RKO (cell line): ENCODE measurements at places on chromosomes 1 and 21.

DNA sequence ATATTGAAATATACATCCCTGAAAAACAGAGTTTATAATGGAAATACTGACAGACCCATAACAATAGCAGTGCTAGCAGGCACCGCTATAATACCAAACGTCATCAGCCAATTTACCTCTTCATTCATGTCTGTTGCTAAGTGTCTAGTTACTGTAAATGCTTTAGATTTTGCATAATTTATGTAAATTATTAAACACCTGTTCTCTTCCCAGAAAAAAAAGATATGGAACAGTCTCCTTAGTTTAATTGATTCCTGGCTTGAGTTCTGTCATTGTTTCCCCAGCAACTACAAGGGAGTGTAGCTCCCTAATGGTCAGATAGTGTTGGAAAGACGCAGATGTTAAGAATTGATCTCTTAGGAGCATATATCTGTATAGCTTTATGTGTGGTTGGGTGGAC lies 817.9 kb upstream of the ADGRL2 start:
- DNase-seq: no peak

GRCh38 chr1:150516050-150516591 lies 569 bp downstream of the FALEC start:
- peak; percentile 55 for DNase-seq

- DNase-seq: peak; percentile 23
These were observed 35.2 kb downstream of the CFAP57 start for GRCh38 chr1:43207229-43207853.

DNA sequence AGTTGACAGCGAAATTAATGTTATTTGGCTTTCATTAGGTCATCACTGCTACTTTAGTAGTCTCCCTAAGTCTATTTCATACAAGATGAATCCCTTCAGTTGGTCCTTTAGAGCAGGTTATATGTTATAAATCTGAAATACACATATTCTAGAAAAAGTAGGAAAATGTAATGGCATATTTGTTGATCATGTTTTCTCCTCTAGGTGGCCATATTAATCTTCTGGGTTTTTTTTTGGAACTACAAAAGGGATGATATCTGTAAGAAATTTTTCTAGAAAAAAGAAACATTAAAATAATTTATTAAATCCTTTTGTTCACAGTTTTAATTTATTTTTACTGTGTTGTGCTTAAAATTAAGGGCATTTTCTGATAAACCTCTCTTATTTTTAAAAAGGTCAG lies 87.9 kb downstream of the SYT14 start:
- peak; percentile 21 for DNase-seq

DNA sequence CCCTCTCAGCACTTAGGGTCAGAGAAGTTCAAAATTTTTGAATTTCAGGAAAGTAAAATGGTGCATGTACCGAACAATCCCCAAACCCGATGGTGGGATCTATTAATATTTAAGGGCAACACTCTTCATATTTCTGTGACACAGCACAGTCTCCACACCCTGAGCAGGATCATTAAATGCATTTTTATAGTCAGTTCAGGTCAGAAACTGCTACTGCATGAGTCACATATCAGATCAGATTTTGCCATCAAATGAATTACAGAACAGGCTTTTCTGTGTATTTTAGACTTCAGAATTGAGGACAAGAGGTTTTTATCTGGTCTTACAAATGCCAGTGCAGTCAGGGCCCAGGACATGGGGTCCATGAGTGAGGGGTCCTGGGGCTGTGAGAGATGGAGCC lies 79.2 kb downstream of the RIPK4 start:
- no peak for DNase-seq

DNA sequence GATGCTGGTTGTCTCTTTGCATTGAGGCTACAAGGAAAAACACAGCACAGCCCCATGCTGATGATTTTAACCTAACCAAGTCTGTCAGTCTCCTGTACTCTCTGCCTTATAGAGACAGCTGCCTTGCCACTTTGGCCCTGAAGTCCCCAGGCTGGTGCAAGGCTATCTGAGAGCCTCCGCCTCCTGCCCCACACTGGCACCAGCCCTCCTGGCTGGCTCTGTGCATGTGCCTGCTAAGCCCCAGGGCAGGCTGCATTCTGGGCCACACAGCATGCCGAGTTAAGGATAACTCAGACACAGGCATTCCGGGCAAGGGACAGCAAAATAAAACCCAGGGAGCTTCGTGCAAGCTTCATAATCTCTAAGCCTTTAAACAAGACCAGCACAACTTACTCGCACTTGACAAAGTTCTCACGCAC lies 910 bp downstream of the RUNX1 start:
- no peak for DNase-seq

DNA sequence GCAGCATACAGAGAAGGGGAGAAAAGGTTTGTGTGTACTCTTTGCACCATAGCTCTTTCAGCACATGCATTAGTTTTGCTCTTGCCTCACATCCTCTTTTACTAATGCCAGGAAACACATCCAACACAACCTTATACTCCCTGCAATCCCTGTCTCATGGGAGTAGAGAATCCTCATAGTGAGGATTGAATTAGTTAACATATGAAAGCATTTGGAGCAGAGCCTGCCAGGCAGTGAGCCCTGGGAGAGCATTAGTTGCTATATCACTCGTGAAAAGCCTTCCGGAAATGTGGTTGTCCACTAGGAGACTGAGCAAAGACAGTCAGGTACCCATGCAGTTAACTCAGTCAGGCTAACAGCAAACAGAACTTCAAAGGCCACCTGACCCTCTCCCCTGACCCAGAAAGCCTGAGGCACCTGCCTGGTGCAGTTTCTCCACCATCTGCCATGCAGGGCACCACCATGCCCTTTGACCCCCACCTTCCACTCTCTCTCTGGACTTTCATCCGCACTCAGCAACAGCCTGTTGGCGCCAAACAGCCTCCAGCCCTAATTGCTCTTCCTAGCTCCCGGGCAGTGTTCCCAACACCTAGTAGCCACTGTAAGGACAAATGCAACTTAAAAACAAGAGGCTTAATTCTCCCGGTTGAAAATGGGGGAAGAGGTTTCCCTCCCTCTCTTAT lies 14.9 kb upstream of the AGT start:
- no peak for DNase-seq

- DNase-seq: no peak
These were observed 3.0 kb downstream of the MMEL1 start for GRCh38 chr1:2629627-2630497.

GRCh38 chr1:237327061-237327460 lies 285.1 kb downstream of the RYR2 start:
- no peak for DNase-seq

GRCh38 chr1:202723708-202724107 lies 13.5 kb upstream of the SYT2 start:
- DNase-seq: no peak

GRCh38 chr1:227950735-227951346 lies 3.1 kb upstream of the WNT9A start:
- no peak for DNase-seq

- DNase-seq: peak; percentile 55
These were observed at the start of gene FHL3 for GRCh38 chr1:38005195-38006007. Gene FHL3, minus strand, starts transcription at chr1:38005514. Its CDS starts 6,102 bp downstream, at chr1:37999412.

DNA sequence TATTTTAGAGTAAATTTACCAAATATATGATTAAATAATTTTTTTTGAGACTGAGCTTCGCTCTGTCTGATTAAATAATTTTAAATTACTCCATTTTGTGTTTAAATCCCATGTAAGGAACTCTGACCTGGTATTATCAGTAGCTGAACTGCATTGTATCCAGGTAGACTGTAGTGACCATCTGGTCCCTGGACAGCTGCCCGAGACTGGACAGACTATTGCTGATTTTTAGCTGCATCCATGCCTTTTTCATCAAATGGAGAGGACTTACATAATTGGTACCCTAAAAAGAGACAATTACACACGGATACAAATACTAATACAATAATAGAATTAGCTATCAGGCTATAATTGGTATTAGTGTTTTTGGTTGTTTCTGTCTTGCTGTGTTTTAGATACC lies 20.6 kb downstream of the OLFM3 start:
- DNase-seq: no peak

DNA sequence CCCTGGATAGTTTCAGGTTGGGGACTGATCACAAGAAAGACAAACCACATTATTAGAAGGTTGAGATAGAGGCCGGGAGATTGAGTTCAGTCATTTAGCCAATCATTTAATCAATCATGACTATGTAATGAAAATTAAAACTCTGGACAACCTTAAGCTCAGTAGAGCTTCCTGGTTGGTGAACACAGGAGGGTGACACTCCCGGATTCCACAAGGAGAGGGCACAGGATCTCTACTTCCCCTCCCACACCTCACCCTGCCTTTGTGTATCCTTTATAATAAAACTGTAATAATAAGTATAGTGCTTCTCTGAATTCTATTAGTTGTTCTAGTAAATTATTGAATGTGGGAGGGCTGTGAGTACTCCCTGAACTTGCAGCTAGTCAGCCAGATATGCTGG lies 150.1 kb downstream of the PIK3R3 start:
- no peak for DNase-seq

DNA sequence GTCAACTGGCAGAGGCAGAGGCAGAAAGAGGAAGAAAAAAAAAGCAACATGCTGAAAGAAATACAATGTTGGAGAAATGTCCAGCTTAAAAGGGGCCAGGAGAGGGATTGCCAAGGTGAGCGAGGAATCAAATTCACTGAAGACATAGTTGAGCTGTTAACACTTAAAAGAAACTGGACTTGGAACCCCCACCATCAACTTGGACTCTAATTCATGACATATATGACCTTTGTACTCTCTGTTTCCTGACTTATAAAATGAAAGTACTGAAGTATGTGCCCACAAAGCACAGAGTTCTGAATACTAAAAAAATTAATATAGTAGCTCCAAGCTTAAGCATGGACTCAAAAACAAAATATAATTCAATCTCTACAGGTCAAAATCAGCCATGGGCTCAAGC lies 16.1 kb downstream of the PRR9 start:
- DNase-seq: no peak

- DNase-seq: no peak
These were observed 37.0 kb upstream of the TENT5B start for GRCh38 chr1:27049607-27050006.

- no peak for DNase-seq
These were observed 29.8 kb downstream of the RBM11 start for GRCh38 chr21:14245711-14246110.

GRCh38 chr1:185895208-185895900 lies 161.2 kb downstream of the HMCN1 start:
- DNase-seq: no peak

DNA sequence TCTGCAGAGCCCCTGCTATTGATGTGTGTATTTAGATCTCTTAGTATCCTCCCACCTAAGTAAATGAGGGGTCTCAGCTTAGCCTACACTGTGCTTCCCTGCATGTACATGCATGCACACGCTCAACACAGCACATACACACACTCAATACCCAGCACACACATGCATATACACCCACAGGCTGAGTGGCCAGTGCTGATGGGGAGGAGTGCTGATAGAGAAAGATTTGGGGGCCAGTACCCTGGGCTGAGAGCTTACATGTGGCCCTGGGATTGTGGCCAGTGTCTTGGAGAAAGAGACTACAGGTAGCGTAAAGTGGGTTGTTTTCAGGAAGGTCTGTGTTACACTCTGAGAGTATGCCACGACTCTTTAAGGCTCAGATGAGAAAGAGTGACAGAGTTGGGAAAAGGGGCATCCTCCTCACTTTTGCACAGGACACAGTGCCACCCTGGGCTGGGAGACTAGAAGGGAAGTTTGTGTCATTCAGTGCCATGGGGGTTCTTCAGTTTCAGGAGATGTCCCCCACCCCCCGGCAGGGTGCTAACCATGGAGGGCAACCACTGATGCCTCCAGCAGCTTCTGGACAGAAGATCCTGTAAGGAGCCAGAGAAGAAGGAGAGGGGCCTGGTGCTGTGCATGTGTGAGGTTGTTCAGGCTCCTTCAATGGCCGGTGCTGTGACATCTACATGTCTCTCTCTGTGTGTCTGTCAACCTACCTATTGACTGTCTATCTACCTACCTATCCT lies 166.8 kb downstream of the RHOU start:
- no peak for DNase-seq

DNA sequence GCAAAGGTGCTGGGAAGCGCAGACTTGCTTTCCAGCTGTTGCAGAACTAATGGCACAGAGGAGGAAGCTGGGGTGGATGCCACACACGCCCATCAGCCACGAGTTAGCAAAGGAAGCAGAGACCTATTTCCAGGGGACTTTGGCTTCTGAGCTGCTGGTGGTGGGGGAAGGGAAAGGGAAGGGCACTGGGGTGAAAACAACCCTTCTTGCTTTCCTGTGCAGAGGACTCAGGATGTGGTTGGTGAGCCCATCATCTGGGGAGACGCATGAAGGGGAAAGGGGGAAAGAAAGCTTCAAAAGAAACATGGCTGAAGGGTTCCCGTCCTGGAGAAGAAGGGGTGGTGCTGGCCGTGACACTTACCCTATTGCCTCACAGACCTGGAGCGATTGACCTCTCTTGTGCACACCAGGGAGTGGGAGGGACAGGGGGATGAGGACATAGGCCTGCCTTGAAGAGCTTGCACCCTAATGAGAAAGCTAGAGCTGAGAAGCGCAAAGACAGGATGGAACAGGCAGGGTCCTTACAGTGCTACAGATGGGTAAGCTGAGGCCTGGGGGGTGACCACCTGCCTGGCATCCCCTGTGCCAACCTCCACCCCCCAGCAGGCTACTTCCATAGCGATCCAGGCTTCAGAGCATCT lies 140.8 kb upstream of the RAB4A start:
- no peak for DNase-seq

DNA sequence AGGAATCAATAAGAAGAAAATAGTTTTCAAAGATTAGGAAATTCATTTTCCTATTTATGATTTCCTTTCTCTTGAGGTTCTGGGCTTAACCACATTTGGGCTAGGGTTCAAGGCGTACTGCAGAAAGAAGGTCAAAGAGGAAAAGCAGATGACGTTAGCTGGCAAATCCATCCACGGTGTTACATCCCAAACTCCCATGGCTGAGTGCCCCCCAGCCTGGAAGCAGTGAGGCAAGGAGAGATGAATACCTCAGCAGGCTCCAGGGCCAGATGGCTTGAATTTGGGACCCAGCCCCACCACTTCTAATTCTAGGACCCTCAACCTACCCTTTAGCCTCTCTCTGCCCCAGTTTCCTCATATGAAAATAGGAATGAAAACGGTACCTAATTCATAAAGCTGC lies 17.7 kb downstream of the SUSD4 start:
- no peak for DNase-seq

DNA sequence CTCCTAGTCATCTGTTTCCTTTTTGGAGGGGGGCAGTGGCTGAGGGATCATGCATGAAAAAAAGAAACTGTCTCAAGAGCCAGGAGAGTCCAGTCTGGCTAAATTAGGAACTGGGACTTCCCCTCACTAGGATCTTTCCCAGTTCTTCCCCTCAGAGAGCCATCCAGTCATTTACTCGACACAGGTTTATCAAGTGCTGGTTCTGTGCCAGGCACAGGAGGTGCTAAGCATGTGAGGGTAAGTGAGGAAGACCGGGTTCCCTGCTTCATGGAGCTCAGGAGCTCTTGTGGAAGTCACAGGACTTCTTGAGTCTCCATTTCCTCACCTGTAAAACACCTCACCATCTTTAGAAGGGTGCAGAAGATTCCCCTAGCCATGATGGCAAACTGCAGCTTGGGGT lies 8.6 kb upstream of the NUAK2 start:
- no peak for DNase-seq

GRCh38 chr1:108049178-108049819 lies 84.3 kb upstream of the VAV3 start:
- DNase-seq: peak; percentile 39
